ENCODE measurements at places on chromosomes 1 and 21.

DNA sequence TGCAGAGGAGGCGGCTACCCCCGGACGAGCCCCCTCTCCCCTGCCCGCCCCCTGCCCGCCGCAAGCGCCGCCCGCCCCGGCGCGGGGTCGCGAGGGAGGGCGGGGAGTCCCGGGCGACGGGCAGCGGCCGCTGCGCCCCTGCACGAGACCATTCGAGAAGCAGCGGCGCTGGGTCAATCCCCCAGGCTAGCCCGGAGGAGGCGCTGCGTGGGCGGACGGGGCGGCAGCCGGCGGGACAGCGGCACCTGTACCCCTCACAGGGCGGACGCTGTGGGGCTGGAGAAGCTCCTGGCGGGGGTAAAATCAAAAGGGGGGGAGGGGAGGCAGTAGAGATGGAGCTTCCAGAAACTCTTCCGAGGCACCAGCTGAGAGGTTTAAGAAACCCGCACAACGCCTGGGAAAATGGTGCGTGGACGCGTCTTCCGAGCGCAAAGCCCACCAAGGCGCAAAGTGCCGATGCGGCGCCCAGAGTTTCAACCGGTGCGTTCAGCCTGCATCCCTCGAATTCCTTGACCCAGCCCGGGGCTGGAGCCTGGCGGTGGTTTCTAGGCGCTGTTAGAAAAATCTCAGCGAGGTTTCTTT, at the start of gene PLPPR5:
TSS of gene PLPPR5 (minus strand) at position 1 of the 582 bp plus-strand sequence. CDS start 190 bp downstream, outside the sequence.
- DNase-seq = peak; percentile 80

DNA sequence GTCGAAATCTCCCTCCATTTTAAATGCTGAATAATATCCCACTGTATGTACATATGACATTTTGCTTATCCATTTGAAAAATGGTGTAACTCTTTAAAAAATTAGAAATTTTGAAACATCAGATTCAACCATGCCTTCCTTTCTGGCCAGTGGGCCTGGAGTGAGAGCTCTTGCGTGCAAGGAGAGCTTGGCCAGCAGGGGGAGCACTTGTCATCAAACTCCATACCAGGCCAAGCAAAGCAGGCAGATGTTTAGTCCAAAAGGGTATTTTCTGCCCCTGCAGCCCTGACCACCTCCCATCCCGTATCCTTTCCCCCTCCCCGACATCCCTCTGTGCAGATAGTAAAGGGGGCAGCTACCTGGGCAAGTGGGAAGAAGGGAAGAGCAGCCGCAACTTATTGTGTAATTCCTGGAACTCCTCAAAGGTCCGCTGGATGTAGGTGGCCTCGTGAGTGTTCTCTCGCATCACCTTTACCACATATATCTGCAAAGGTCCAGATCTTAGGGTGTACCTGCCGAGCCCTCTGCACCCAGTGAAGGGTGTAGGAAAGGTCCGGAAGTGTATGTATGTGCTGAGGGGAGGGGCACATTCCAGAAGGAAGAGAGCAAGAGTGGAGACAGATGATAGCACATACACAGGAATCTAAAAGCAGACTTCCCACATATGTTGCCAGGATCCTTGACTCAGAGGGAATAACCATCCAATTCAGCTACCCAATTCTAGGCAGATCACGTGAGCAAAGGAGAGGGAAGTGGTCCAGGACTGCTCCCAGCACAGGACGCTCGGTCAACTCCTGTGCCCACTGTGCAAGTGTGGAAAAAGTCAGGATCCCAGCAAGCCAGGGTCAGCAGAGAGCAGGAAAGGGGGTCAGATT, 19.9 kb upstream of the PPP1R15B start:
- DNase-seq = peak; percentile 90

DNA sequence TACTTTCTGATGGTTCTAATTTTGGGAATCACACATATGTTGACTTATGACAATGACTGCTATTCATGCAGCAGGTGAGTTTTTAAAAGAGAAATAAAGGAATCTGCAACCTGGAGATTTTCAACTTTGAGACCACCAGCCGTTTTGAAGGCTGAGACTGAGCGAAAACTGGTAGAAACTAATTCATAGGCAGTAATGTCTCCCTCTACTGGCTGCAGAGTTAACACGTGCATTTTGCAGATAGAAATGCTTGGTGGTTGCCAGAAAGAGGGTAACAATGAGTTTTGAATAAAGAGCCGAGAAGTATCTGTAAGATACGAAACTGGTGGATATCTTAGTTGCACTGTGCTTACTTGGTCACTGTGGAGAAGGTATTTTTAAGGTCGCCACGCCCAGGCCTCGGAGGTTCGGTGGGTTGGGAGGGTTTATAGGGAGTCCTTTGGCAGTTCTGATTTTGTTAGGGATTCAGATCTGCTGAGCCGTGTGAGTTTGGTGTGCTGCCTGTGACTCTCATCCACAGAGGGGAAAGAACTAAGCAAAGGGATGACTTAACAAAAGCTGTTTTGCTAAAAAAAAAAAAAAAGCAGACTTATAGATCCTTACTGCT, 83.0 kb downstream of the RYR2 start:
- peak; percentile 84 for DNase-seq

DNA sequence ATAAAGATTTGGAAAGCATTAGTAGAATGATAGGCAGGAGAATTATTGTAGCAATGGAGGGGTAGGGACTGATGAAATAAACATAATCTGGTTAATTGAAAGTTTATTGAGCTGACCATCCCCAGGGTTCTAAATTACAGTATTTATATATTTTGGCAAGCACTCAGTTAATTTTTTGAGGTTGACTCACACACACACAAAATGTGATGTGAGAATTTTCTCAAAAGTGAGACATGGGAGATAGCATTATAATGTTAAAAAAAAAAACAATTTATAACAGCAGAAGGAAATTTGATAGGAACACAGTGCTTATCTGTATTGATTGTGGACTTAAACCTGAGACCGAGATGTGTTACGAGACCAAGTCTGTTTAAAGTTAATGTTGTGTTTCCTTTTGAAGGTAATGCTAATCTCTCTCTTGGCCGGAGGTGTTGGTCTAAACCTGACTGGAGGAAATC, 24.6 kb downstream of the TRIM45 start:
- DNase-seq = no peak

GRCh38 chr1:164695956-164696665, 137.1 kb downstream of the PBX1 start:
- no peak for DNase-seq

GRCh38 chr1:24293392-24294227, 25.5 kb upstream of the GRHL3 start:
- DNase-seq = no peak

DNA sequence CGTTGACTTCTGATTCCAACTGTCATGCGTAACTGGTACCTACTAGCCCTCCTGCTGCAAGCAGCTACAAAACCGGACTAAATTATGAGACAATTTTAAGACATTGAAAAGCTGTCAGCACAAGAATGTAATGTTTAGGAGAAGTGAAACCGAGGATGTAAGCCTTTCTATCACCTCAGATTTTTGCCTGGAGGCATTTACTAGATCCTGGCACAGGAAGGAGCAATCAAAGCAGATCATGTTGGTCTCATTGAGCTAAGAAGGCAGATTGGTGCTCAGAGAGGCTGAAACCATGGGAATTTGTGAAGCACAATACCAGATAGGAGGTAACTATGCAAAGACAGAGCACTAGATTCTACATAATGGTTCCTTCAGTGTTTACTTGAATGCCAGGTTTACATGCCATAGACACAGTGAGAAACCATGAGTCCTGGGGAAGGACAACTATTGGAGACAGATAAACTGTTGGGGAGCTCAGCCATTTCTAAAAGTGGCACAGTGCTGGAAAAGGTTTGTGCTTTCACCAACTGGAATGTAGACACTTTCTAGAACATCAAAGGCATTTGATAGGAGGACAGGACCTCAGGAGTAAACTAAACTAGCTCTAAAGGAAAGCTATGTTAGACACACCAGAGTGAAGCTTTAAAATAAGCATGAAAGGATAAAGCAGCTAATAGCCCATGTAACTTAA, 179.4 kb downstream of the LYPLAL1 start:
- DNase-seq = no peak

DNA sequence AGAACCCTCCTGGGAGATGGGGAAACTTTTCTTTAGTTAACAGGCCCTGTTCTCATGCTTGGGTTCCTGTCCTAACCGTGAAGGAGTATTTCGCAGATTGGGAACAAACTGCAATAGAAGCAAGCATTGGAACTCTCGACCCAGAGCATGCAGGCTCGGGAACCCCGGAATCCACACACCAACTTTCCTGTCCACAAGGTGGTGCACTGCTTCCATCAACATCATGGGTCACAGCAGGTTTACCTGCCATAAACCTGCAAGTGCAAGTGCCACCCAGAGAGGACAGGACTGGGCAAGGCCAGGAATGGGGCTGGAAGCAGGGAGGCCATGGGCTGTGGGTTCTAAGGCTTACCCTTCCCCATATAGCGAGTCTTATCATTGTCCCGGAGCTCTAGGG, 6.9 kb downstream of the ENO1 start:
- DNase-seq = peak; percentile 57

DNA sequence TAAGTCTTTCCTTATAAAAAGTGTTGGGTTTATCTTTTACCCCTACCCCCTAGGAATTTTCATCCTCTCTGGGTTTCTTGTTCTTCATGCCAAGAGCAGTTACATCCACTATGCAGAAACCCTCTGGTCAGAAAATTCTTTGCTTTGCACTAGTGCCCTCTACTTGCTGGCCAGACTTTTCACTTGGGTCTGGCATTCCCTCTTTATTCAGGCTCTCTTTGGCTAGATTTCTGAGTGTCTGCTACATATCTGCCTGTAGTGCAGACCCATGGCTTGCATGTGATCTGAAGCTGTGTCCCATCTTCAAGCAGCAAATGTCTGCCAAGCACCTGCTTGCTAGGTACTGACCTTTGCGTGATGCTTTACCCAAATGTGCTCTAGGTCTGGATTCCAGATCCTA, 237.0 kb downstream of the GPATCH2 start:
- DNase-seq = peak; percentile 30

- no peak for DNase-seq
These were observed 35.4 kb downstream of the IGSF21 start for GRCh38 chr1:18142969-18143368.

DNA sequence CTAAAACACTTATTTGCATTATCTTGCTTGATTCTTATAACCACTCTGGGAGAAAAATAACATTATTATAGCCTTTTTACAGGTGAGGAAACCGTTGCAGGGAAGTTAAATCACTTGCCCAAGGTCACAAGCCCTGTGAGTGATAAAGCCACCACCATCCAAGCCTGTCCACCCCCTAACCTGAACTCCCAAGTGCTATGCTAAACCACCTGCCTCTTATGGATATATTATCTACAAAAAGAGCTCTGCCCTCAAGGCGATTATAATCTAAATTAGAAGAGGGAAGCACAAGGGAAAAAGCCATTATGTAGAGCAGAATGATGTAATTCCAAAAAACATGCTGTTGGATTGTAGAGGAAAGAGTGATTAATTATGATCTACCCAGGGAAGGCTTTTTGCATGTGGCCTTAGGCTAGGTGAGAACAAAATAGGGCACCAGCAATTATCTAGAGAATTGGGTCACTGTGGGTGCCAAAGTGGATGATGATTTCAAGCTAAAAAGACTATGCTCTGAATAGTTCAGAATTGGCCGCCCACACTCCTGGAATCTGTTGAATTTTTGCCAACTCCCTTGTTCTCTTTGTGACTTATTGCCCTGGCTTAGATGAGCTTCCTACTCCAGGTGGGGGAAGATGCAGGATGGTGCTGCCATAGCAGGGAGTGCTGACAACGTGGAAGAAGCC, 205.3 kb downstream of the FGGY start:
- DNase-seq = no peak

DNA sequence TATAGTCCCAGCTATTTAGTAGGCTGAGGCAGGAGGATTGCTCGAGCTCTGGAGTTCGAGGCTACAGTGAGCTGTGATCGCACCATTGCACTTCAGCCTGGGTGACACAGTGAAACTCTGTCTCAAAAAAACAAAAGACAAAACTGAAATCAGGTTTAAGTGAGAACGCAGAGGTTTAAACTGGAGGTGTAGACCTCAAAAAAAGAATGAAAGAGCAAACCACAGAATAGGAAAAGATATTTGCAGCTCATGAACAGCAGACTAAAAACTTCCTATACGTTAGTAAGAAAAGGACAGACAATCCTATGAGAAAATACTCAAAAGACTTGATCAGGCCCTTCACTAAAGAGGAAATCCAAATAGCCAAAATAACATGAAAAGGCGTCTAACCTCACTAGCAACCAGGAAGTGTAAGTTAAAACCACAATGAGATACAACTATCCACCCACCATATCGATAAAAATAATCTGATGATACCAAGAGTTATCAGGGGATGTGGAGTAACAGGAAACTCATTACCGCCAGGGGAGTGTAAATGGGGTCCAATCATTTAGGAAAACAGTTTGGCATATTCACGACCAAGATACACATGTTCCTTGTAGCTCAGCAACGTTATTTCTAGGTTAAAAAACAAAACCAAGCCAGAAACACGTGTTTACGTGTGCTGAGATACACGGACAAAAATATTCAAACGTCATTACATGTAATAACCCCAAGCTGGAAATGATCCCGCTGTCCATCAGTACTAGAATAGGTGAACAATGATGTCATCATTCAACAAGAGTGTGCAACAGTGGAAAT, 9.8 kb downstream of the TNFRSF9 start:
- no peak for DNase-seq

- DNase-seq = no peak
These were observed 189.6 kb downstream of the TGFBR3 start for GRCh38 chr1:91696321-91696720.

GRCh38 chr1:100631015-100631551, 88.5 kb upstream of the VCAM1 start:
- DNase-seq = no peak

GRCh38 chr1:226475142-226475511, 67.2 kb upstream of the PARP1 start:
- no peak for DNase-seq

DNA sequence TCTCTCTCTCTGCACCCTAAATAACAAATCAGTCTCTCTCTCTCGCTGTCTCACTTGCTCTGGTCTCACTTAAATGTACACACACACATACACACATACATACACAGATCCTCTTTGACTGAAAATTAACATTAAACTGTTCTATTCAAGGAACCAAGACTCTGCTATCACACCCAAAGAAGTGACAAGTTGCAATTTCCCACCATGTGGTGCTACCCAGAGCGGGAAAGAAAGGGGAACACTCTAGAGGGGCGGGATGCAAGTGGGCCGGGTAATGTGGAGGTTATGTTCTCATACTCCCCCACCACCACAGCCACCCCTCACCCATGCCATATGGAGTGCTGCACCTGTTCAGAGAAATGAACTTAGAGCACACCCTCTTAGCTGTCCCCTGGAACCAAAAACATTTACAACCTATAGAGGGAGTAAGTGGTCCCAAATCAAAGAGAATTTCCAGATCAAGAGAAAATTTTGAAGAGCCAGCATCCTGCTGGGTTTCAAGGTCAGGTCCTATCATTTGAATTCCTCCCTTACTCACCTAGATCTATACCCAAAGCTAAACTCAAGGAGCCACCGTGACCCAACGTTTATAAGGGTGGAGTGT, 319.4 kb downstream of the BRINP2 start:
- peak; percentile 48 for DNase-seq

DNA sequence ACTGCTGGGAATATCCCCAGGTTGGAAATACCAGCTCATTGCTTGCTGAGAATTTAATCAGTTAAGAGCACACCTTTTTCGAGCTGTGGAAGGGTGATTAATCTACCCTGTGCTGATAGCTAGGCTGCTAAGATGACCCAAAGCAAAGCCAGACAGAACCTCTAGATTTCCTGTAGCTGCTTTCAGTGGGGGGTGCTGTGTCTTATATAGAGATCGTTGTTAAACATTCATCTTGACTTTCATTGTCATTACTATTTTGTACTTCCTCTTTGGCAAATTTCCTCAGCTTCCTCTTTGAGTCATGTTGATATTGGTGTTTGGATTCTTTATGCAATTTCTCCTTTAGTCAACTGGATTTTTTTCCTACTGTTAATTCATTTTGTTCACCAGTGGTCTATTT, 155.3 kb downstream of the DISC1 start:
- DNase-seq = no peak
